ENCODE measurements at places on chromosomes 1 and 21. TPM values are rescaled to one million over a fixed set of nuclear protein-coding genes. Genes with fewer than 3 reads are reported as not detected.

Gene DCST1
- not detected for total RNA-seq

Gene BSND
- not detected for total RNA-seq

Gene ZNF593OS
- total RNA-seq, result not detected

Gene LCE2C
- total RNA-seq, result not detected

Gene KRTAP19-3
- not detected for total RNA-seq

Gene LRRC71
- total RNA-seq, result not detected

Gene OR6K3
- not detected for total RNA-seq

Gene CELSR2
- total RNA-seq, result 0.44 TPM

Gene PERM1
- total RNA-seq, result not detected

Gene PLA2G2D
- total RNA-seq, result not detected

Gene GJA5
- total RNA-seq, result not detected

Gene GJC2
- total RNA-seq, result 0.37 TPM

Gene CD5L
- not detected for total RNA-seq

Gene KRTAP19-8
- not detected for total RNA-seq

Gene LMOD1
- 5.7 TPM for total RNA-seq

Gene LCE2B
- total RNA-seq, result not detected

Gene NPR1
- total RNA-seq, result 17.4 TPM

Gene SEMA6C
- total RNA-seq, result 2.8 TPM

Gene TBX19
- 0.44 TPM for total RNA-seq

Gene SAMD11
- total RNA-seq, result 12.5 TPM

Gene HTR6
- total RNA-seq, result not detected

Gene SOX13
- 6.6 TPM for total RNA-seq

Gene KRTAP19-1
- total RNA-seq, result not detected

Gene TENT5C
- 0.62 TPM for total RNA-seq

Gene ADGRL4
- 25.9 TPM for total RNA-seq

Gene DNASE2B
- not detected for total RNA-seq

Data from cardiac ventricle fibroblast (primary cell).